ENCODE measurements at places on chromosomes 6 and 20.

DNA sequence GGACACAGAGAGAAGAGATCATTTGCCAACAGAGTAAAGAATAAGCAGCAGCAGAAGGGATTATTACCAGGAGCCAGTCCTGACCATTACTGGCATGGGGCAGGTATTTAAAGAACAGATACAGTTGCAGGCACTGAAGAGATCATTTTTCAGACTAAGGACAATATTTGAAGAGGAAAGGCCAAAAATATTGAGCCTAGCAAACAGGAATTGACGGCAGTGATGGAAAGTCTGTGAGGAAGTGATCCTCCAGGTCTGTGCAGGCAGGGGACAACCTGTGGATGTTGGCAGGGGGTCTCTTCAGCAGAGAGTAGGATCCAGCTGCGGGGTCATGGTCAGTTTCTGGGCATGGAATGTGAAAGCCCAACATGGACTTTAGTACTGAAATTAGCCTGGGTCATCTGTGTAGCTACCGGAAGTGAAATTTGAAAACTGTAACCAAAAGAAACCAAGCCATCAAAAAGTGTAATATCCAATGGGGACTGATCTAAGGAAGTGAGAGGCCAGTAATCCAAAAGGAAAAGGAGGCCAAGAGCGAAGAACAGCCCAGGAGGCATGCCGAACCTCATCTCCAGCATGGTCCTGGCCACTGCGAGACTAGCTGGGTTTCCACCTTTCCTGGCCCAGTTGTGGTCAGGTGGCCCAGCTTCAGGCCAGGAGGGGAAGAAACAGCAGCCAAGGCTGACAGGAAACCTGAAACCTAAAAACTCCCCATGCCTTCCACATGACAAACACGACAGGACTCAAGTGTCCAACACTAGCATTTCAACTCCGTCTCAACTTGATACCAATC, 115.1 kb upstream of the TNFAIP3 start:
- no peak for DNase-seq

- DNase-seq = peak; percentile 58
Observed at GRCh38 chr6:28474441-28475219, 31.3 kb upstream of the ZSCAN23 start.

DNA sequence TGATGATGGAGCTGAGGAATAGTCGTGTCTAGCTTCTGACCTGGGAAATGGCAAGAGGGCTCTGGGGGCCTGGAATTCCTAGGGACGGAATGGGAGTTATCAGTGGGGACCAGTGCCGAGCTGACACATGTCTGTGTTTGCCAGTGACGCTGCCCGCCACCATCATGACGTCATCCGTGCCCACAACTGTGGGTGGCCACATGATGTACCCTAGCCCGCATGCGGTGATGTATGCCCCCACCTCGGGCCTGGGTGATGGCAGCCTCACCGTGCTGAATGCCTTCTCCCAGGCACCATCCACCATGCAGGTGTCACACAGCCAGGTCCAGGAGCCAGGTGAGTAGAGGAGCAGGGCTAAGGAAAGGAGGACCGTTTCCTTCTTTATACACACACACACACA, 3.8 kb upstream of the CUL9 start:
- DNase-seq = no peak

DNA sequence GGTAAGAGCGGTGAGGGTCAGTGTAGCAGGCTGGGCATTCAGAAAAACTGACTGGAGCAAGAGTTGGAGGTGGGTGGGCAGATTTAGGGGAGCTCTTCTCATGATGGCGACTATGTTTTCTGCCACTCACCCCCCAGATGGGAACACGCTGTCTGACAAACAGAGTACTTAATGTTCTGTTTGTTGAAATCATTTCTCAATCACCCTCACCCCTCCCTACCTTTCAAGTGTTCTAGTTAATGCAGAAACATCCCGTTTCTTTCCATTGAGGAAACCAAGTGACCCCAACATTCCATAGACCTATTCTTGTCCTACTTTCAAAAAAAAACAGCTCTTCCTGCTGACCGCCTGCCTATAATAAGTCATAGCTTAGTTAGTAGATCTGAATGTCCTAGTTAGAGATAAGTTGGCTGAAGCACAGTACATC, 132.5 kb upstream of the NEDD9 start:
- no peak for DNase-seq

GRCh38 chr20:19210391-19211155, 1.9 kb upstream of the SLC24A3 start:
- no peak for DNase-seq

- DNase-seq = no peak
Observed at GRCh38 chr20:35947907-35948306, 6.4 kb downstream of the SCAND1 start.

- peak; percentile 59 for DNase-seq
Observed at GRCh38 chr20:34604980-34605788, 46.7 kb downstream of the MAP1LC3A start.

DNA sequence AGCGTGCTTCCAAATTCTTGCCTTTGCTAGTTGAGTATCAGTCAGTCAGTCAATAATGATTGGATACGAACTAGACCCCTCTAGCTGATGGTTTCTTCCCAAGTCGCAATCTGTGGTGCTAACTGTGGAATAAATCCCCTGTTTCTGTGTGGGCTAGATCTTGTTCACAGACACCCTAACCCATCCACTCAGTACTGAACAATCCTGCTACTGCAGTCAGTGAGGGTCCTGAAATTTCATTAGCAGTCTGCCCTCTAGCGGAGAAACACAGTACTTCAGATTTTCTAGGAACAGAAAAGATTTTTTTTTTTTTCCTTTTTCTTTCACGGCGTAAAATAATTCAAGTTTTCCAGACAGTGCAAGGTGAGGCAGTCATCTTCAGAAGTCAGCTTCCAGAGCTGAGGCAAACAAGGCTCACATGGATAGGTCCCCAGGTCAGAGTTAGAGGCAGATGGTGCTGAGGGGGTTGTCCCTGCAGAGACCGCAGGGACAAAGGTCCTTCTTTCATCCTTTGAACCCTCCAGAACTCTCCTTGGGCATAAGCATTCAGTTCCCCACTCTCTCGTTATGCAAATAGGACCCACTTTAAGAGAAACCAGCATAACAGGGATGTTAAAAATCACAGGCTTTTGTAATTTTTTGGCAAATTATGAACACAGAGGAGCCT, 119.6 kb downstream of the SCML4 start:
- DNase-seq = no peak

DNA sequence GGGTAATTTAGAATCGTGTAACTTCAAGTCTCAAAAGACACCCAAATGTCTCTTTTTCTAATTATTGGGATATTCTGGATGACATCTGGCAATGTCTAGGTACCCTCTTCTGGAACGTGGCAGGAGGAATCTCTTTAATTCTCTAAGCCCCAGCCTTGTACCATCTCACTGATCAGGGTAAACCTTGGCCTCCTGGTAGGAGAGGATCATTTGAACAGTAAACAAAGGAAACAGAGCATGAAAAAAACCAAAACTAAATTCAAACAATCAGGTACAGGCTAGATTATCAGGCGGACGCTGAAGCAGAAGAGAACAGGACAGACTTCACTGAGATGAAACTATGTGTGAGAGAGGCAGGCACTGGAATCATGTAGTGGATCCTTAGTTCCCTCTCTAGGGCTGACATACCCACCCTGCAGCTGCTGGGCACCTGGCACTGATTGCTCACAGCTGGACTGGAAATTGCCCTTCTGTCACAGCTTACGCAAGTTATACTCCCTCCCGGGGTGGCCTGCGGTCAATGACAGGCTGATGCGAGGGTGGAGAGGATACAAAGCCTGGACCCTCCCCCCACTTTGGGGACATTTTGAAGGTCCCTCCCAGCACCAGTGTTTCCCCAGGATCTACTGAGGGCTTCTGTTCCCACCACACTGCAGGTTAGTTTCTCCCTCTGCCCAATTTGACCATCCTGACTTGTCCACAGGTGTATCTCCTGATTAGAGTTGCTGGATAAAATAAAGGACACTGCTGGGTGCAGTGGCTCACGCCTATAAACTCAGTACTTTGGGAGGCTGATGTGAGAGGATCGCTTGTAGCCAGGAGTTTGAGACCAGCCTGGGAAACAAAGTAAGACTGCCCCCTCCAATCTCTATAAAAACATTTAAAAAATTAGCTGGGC, 20.6 kb upstream of the ZBTB24 start:
- no peak for DNase-seq

DNA sequence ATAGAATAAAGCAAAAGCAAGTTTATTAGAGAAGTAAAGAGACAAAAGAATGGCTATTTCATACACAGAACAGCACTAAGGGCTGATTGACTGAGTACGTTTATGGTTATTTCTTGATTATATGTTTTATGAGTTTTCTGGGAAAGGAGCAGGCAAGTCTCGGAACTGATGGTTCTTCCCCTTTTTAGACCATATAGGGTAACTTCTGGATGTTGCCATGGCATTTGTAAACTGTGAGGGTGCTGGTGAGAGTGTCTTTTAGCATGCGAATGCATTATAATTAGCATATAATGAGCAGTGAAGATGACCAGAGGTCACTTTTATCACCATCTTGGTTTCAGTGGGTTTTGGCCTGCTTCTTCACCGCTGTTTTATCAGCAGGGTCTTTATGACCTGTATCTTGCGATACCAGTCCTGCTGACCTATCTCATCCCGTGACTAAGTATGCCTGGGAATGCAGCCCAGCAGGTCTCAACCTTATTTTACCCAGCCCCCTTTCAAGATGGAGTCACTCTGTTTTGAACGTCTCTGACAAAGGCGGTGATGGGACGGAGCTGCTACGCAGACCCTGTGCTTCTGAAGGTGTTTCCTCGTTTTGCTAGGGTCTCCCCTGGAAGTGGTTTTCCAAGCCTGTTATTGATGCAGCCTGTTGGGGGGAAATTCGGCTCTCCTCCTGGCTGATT, 45.4 kb upstream of the BMP6 start:
- no peak for DNase-seq

DNA sequence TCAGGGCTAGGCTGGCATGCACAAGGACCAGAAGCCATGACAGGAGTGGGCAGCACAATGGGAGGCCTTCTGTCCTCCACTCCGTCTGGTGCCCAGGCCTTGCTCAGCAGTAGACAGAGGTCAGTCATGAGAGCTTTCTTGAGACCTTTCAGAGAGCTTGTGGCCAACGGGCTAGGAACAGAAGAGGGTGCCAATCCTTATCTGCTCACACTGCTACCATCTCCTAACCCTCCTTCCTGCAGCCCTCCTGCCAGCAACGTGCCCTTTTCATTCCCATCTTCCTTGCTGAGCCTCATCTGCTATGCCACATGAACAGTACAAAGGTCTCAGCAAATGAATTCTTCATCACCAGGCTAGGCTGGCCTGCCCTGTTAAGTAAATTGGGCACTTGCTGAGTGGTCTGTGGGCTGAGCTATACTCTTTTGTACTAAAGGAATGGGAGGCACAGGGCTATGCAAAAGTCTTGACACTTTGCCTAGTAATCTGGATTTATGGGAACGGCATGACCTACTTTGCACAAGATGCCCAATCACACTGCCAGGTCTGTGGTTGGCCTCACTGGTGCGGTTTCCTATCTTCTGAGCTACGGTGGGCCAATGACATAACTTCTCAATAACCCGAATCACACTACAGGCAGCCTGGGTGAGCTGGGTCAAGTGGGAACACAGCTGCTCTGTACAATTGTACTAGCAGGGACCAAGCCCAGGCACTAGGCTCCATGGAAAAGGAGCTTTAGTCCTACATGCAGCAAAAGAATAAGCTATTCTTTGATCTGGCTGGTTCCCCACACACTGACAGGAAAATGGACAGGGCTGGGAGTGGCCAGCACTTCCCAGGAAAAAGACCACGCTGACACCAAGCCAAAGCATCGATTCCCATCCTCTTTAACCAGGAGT, 47.8 kb downstream of the ELOVL5 start:
- no peak for DNase-seq

DNA sequence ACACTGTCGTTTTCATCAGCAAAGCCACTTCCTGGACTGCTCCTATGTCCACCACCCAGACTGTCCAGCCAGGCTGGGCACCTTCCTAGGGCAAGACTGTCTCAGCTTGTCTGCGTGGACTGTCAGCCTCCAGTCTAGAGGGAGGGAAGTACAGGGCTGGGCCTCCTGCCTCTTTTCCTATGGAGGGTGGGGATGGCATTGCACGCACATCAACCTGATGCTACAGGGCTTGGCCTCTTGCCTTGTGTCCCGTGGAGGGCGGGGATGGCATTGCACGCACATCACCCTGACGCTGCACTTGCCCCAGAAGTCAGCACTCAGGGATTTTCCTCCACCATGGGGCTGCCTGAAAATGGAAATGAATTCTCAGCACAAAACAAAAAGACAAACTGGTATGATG, 304.2 kb upstream of the CDH4 start:
- no peak for DNase-seq

DNA sequence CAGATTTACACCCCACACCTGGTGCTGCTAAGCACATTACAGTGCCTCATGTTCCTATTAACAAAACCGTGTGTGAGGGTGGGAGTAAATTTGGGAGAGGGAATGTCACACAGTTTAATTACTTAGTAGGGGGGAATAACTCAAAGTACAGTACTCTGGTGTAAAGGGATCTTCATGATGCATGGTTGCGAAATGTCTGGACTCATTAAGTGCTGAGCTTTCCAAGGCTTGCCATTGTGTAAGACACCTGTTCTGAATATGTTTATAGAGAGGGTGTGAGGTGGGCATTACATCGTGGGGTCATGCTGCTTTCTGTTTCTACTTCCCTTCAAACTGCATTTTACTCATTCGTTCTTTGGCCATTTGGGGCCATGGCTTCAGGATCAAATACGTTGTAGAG, 181.2 kb downstream of the ADGRG6 start:
- DNase-seq = no peak

GRCh38 chr6:151494235-151494935, 568 bp downstream of the CCDC170 start:
- no peak for DNase-seq

- no peak for DNase-seq
Observed at GRCh38 chr6:134282816-134283215, 35.1 kb downstream of the SGK1 start.

- no peak for DNase-seq
Observed at GRCh38 chr6:95670011-95670463, 92.7 kb downstream of the MANEA start.

- DNase-seq = no peak
Observed at GRCh38 chr6:111888928-111889695, 15.9 kb upstream of the FYN start.

- no peak for DNase-seq
Observed at GRCh38 chr6:148545901-148546300, 200.9 kb upstream of the UST start.

GRCh38 chr6:107679457-107679856, 144.7 kb downstream of the SCML4 start:
- DNase-seq = no peak

GRCh38 chr6:40251637-40252300, 317.5 kb upstream of the MOCS1 start:
- no peak for DNase-seq
